H7 (cell line): ENCODE measurements at places on chromosomes 5 and 9.

DNA sequence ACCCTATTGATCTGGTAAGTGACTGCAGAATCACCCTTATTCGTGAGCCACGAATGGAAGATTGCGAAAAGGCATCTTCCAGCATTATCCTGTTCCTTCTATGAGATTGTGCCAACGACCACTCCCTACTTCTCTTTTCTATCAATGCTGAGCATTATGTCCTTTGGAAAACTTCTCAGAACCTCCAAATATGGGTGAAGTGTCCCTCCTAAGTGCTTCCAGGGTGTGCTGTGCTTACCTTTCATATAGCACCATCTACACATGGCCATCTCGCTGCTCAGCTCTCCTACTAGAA is 14.7 kb upstream of the LCP2 start:
- no peak for DNase-seq

- peak; percentile 53 for DNase-seq
Observed at GRCh38 chr5:172637110-172637580, 3.9 kb upstream of the NEURL1B start.

- DNase-seq: no peak
Observed at GRCh38 chr5:124453221-124454051, 293.0 kb downstream of the ZNF608 start.

DNA sequence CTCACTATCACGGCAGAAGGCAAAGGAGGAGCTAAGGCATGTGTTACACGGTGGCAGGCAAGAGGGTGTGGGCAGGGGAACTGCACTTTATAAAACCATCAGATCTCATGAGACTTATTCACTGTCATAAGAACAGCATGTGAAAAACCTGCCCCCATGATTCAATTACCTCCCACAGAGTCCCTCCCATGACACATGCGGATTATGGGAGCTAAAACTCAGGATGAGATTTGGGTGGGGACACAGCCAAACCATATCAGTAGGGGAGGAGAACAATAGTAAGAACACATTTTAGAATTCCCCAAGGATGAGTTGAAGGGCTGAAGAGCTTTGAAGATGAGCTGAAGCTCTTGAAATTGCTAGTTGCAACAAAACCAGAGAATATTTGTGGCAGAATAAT is 287.9 kb downstream of the SMARCA2 start:
- no peak for DNase-seq

- DNase-seq: no peak
Observed at GRCh38 chr9:116692616-116693015, 5.5 kb downstream of the TRIM32 start.

GRCh38 chr9:95030920-95031642 is 286.4 kb downstream of the FANCC start:
- DNase-seq: no peak

DNA sequence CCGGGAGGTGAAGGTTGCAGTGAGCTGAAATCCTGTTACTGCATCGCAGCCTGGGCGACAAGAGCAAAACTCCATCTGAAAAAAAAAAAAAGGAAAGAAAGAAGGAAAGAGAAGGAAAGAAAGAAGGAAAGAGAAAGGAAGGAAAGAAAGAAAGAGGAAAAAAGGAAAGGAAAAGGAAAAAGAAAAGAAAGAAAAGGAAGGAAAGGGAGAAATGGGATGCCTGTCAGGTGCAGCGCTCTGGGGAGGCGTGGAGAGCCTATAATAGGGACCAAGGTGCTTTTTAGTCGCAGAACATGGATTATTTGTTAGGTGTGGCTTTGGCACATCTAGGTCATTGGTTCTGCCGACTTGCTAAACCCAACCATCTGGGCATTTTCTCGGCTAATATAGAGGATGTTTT is 17.9 kb downstream of the EXOSC2 start:
- no peak for DNase-seq

DNA sequence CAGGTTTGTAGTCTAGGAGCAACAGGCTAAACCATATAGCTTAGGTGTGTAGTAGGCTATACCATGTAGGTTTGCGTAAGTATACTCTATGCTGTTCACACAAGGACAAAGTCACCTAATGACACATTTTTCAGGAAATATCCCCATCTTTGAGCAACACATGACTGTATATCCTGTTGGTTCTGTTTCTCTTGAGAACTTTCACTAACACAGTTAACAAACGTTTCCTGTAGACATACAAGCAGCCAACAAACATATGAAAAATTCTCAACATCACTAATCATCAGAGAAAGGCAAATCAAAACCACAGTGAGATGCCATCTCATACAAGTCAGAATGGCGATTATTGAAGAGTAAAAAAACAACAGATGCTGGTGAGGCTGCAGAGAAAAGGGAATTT is 68.2 kb downstream of the NR2F1-AS1 start:
- no peak for DNase-seq

- DNase-seq: peak; percentile 81
Observed at GRCh38 chr5:139394654-139395566, at the start of gene PROB1. TSS of gene PROB1 (minus strand) at chr5:139395104. CDS start at chr5:139395081, 23 bp downstream.

DNA sequence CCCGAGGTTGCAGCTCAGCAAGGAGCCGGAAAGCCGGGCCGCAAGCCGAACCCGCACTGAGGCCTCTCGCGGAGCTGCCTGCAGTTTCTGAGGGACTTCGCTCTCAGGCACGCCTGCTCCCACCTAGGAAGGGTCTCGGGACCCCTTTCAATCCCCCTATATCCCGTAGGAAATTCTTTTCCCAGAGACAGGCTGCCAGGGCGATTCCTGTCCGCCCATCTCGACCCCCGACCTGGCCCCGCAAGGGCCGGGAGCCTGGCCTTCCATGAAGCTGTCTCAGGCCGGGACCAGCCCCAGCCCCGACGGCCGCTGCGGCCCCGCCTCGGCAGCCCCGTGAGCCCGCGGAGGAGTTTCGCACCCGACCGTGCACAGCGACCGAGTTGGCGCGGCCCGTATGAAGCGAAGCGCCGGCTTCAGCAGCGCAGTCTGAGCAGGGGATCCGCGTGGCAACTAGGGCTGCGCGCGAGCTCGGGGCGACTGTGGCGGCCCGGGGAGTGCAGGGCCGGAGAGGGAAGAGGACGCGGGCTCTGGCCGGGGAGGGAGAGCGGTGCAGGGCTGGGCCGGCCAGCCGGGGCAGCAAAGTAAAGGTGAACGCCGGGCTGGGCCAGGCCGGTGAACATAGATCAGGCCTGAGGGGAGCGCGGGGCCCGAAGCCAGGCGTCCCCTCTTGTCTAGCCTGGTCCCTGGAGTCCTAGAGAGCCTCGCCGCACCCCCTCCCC is 977 bp upstream of the PRDM12 start:
- DNase-seq: peak; percentile 92

DNA sequence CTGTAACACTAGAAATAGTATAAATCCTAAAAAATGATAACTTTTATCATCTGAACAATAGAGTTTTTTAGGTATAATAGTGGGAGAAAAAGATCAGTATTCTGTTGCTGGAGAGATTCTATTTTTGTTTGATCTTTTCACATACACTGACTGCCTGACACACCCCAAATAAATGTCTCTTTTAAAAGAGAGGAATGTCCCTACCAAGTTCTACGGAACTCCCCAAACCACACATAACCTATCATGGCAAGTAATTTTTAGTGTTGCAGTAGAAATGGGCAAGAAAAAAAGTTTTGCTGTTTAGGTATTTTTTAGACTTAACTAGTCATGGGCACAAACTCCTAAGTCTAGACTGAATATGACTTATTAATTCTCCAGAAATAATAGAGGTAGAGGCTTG is 139.1 kb downstream of the ELAVL2 start:
- DNase-seq: no peak

DNA sequence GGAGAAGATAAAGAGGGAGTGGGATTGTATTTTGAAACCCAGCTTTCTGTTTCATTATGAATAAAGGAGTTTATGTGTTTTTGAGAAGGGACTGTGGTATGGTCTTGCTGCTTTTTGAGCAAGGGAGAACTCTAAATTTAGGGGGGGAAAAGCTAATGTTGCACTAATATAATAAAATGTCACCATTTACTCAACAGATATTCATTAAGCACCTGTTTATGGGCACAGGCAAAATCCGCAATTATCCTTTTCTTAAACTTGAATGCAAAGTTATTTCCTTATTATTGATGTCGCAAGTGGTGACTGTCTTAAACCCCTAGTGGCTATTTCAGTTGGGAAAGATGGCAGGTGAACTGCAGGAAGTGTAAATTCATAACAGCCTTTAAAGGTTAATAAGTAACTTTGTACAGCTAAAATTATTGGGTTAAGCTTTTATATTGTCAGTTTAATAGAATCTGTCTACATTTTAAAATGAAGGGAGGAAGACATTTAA is 1.5 kb downstream of the CDC42SE2 start:
- DNase-seq: no peak

DNA sequence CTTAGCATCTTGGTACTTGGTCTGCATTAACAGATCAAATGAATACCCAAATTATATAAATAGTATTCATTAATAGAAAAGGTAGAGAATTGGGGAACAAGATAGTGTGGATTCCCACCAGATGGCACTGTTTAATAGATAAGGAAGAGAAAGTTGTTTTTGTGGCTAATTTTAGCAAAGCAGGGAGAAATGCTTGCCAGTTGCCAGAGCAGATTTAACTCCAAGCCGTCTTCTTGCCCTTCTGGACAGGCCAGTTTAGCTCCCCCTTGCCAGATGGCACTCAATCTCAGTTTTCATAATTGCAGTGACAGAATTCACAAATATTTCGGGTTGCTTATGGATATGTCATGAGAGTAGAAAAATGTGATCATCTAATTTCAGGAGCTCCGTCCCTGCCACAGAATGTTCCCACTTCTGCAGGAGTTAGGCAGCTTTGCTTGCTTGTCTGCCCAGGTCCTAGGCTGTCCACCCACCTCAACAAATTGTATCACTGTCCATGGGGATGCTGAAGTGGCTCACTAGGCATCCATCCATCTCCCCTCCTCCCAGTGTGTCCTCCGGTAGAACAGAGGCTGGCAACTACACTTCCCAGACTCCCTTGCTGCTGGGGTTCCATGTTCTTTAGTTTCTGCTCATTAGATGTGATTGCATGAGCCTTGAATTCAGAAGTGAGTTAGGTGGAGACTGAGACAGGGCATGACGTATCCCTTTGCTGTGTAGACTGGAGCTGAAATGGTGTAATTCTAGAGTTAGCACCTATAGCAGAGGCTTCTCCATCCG is 11.8 kb upstream of the HEXB start:
- DNase-seq: peak; percentile 44

DNA sequence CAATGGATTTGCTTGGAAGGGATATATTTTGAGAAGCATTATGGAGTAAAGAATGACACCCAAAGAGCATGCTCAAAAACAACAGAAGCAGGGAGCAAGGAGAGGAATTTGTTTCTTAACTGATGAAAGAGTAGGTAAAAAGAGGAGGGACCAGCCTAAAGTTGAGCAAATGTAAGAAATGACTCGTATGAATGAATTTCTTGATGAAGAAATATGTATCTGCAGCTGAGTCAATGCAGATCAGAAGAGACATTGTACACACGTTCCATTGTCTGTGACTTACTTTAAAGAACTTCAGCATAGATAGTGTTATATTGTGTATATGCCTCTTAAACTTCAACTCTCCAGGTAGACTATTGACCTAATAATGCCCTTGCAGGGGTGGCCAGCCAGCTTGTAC is 112.7 kb upstream of the NREP start:
- no peak for DNase-seq

GRCh38 chr5:124494540-124495116 is 251.8 kb downstream of the ZNF608 start:
- no peak for DNase-seq

DNA sequence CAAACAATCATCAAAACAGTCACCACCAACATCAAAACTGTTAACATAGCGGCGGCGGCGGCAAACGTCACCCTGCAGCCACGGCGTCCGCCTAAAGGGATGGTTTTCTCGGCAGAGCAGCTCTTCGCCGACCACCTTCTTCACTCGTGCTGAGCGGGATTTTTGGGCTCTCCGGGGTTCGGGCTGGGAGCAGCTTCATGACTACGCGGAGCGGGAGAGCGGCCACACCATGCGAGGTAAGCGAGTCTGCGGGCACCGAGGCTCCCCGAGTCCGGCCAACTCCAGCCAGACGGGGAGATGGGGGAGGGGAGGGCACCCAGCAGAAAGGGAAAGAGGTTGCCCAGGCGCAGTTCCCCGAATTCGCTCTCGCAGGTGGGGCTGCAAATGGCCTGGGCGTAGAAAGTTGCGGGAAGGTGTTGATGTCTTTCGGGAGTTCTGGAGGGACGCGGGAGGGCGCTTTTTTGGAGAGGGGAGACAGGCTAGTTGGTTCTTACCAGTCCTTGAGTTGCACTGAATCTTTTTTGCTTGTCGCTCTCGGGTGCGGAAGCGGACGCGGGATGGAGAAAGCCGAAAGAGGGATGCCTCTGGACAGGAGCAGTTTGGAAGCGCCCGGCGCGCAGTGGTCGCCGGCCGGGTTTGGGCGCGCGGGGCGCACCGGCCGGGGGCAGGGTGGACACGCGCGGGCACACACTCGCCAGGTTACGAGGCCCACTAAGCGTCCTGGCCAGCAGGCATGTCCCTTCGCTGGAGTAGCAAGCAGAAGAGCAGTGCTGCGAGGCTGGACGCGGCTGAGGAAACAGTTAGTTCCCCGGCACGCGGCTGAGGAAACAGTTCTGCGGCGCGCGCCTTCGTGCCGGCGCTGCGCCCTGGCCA is 849 bp downstream of the RORB start:
- peak; percentile 69 for DNase-seq

DNA sequence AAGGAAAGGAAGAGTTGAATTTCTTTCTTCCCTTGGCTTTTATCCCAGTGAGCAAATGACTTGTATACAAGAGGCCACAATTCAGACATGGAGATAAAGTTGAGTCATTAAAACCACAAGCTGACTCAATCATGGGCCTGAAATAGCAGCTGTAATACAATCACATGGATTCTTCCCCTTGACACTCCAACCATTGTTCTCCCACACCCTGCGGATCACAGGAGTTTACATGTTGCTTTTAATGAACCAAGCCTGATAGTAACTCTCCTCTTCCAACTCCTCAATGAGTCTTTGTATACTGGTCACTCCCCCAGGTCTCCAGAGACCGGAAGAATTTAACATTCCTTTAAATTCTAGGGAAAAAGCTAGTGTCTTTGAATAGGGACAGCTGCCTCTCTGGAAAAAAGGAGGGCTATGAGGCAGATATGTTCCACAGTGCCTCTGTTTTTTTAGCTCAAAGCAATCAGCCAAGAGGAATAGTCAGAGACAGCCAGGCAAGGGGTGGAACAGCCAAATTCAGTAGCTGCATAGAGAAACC is 32.4 kb downstream of the PCDHGC5 start:
- no peak for DNase-seq

- DNase-seq: peak; percentile 13
Observed at GRCh38 chr5:74948031-74948546, 81.9 kb upstream of the FAM169A start.
